CD4-positive, alpha-beta T cell treated with Interleukin-2 at 100 ng/mL for 4 hours (primary cell): ENCODE measurements at places on chromosomes 7 and 10.

DNA sequence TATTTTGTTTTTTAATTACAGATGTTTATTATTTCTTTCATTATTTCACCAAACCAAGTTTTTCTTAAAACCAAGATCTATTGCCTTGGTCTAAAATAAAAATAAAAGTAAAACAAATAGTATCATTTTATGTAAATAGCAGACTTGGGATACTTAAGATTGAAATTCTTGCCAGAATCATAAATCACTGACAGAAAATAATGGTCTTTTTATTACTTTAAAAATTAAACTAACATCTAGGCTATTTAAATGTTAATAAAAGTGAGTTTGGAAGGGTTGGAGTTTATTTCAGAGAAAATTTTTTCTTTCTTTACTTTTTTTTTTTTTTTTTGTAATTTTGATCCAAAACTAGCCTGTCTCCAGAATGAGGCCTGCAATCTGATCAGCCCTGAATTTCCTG lies 568.0 kb upstream of the IGFBP3 start:
- no peak for DNase-seq

DNA sequence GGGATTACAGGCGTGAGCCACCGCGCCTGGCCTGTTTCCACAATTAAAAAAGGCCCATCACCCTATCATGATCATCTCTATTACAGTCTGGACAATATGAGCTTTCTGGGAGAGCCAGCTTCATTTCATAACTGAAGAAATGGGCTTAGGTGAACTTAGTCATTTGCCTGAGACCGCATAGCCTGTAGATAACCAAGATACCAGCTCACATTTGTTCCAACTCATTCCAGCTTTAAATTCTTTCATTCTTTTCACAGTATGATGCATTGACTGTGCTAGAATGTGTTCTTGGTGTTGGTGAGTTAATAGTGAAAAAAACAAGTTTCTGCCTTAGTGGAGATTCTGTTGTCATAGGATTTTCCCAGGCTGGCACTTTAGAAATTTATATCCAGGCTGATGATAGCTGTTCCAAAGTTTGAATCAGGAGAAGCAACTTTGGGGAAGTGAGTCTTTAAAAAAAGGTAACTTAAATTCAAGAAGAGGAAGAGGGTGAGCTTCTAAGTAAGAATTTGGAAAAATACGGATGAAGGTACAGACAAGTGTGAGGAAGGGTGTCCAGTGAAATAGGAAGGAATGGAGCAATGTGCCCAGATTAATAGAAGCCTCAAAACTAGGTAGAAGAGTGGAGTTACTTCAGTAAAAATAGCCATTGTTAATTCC lies 2.1 kb upstream of the H2AZ2 start:
- no peak for DNase-seq

- no peak for DNase-seq
These were observed 61.6 kb upstream of the SRPK2 start for GRCh38 chr7:105450177-105450861.

DNA sequence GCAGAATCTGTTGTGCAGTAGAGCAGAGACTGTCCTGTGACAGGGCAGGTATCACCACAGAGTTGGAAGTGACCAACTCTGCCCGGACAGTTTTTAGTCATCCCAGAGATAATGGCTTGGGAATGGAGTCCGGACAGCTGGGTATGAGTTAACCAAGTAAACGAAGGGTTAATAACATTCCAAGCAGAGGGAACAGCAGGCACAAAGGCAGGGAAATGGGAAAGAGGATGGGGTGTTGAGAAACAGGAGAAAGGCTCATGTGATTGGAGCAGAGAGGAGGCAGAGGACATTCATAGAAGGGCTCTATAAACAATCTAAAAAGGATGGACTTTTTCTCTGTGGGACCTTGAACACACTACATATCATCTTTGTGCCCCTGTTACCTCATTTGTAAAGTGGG lies 132.2 kb upstream of the YAE1 start:
- DNase-seq, result no peak

- no peak for DNase-seq
These were observed 774.0 kb downstream of the DNAJB9 start for GRCh38 chr7:109343678-109344077.

- no peak for DNase-seq
These were observed 96.4 kb upstream of the ETV1 start for GRCh38 chr7:14085901-14086300.

- DNase-seq, result no peak
These were observed 255.4 kb upstream of the LYZL1 start for GRCh38 chr10:29033311-29033940.
